ENCODE measurements at places on chromosomes 7 and 10. TPM values are rescaled to one million over a fixed set of nuclear protein-coding genes. Genes with fewer than 3 reads are reported as not detected.

- H3K4me1 ChIP-seq: peaks cover 4% of the 10 kb centered on the region
- no peak overlapping the region for H3K4me3 ChIP-seq
- no peak overlapping the region for H3K27ac ChIP-seq
- peaks cover 11% of the 10 kb centered on the region for H3K36me3 ChIP-seq
- no peaks in the 10 kb centered on the region for H3K27me3 ChIP-seq
- no peak for DNase-seq
Measured at GRCh38 chr10:77253556-77254064, 384.0 kb downstream of the KCNMA1 start.

GRCh38 chr10:2358586-2358985 lies 621.3 kb upstream of the ADARB2 start:
- no peak overlapping the region for H3K27ac ChIP-seq
- DNase-seq: no peak
- H3K4me1 ChIP-seq: no peaks in the 10 kb centered on the region
- no peak overlapping the region for H3K4me3 ChIP-seq

Gene TAS2R3
- 1.6 TPM for total RNA-seq

Gene NPY4R2
- not detected for total RNA-seq

- no peak for DNase-seq
- peaks cover 12% of the 10 kb centered on the region for H3K36me3 ChIP-seq
- H3K4me3 ChIP-seq: no peak overlapping the region
Measured at GRCh38 chr7:16404636-16405035, 16.7 kb downstream of the CRPPA start.

- peaks cover 85% of the 10 kb centered on the region for H3K27me3 ChIP-seq
- H3K27ac ChIP-seq: no peak overlapping the region
Measured at GRCh38 chr10:8035641-8036470, 18.6 kb upstream of the GATA3 start.

DNA sequence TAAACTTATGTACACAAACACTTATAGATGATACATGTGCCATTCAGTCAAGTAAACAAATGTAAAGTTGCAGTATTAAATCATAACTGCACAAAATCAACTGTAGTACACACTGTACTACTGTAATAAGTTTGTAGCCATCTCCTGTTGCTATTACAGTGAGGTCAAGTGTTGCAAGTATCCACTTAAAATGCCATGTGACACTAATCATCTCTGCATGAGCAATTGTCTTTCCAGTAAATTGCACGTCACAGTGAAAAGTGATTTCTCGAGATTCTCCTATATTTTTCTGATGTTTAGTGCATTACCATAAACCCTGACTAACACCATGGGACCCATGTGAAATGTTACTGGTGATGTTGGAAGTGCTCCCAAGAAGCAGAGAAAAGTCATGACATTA lies 293.3 kb upstream of the SP4 start:
- H3K27me3 ChIP-seq: no peaks in the 10 kb centered on the region
- DNase-seq: no peak
- H3K4me1 ChIP-seq: no peaks in the 10 kb centered on the region
- H3K27ac ChIP-seq: no peak overlapping the region
- H3K4me3 ChIP-seq: no peak overlapping the region

Gene FRMPD2
- not detected for total RNA-seq

DNA sequence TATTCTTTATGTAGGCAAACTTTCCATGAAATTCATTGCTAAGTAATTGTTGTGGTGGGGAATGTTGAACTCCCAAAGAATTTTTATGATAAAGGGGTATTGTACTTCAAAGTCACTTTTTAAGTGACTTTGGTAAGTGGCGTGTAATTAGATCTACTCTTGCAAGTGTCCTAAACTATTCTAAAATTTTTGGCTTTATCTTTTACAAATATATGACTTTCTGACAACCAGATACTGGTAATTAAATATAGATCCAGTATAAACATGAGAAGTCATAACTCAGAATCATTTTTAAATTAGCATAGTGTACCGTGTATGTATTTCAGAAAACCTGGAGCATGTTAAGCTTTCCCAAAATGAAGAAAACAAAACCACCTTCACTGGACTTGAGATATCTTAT lies 84.7 kb upstream of the HGF start:
- H3K4me3 ChIP-seq: no peak overlapping the region
- no peaks in the 10 kb centered on the region for H3K27me3 ChIP-seq
- H3K27ac ChIP-seq: no peak overlapping the region
- peaks cover 4% of the 10 kb centered on the region for H3K36me3 ChIP-seq
- no peak for DNase-seq

- DNase-seq: no peak
- no peaks in the 10 kb centered on the region for H3K27me3 ChIP-seq
- H3K27ac ChIP-seq: no peak overlapping the region
- no peaks in the 10 kb centered on the region for H3K36me3 ChIP-seq
Measured at GRCh38 chr7:157737151-157738065, 400.6 kb downstream of the DNAJB6 start.

- H3K27ac ChIP-seq: no peak overlapping the region
- no peak for DNase-seq
- H3K36me3 ChIP-seq: no peaks in the 10 kb centered on the region
Measured at GRCh38 chr10:66455304-66455703, 470.5 kb upstream of the LRRTM3 start.

DNA sequence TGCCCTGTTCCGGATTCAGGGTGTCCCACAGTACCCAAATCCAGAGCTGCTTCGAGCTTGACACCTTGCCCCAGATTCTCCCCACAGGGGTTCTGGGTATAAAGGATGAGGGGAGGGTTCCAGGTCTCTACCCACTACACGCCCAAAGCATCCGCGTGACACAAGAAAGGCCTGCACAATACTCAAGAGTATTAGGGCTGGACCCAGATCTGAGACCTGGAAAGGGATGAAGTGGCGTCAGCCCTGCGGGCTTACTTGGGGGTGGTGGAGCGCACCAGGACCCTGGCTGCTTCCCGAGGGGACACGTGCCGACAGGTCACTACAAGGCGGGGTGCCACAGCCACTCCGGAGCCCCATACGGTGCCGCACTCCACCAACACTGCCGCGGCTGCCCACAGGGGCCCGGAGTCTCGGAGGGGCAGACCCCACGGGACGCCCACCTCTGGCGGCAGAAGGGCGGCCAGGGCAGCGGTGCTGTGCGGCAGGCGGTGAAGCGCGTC lies 1.3 kb downstream of the TYSND1 start:
- H3K27me3 ChIP-seq: no peaks in the 10 kb centered on the region
- peaks cover 6% of the 10 kb centered on the region for H3K36me3 ChIP-seq
- H3K4me3 ChIP-seq: peak overlapping the region; percentile 70
- H3K27ac ChIP-seq: peak overlapping the region; percentile 60

GRCh38 chr10:128463991-128464760 lies 338.0 kb upstream of the MKI67 start:
- H3K27me3 ChIP-seq: no peaks in the 10 kb centered on the region
- H3K4me3 ChIP-seq: no peak overlapping the region
- DNase-seq: peak; percentile 97

Gene PLEKHS1
- 0.11 TPM for total RNA-seq

Gene FGL2
- total RNA-seq: 0.16 TPM

DNA sequence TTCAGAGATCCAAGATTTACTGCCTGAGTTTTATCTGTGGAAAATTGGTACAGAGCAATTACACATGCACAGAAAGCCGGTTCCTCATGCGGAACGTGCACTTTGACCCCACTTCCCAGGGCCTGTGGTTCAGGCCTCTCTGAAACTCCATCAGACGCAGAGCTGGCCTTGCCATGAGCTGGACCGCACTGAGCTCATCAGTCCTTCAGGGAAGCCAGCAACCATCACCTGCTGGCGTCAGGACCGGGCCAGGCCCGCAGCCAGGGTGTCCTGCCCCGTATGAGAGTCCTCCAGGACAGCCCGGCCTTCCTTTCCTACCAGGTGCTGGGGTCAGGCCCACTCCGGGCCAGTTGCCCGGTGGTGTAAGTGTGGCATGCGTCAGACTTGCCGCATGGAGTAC lies 446.5 kb upstream of the FOXK1 start:
- H3K4me1 ChIP-seq: no peaks in the 10 kb centered on the region
- no peak overlapping the region for H3K4me3 ChIP-seq
- H3K27me3 ChIP-seq: no peaks in the 10 kb centered on the region
- H3K27ac ChIP-seq: no peak overlapping the region
- DNase-seq: no peak

Gene SLC16A12
- total RNA-seq: 8.4 TPM

DNA sequence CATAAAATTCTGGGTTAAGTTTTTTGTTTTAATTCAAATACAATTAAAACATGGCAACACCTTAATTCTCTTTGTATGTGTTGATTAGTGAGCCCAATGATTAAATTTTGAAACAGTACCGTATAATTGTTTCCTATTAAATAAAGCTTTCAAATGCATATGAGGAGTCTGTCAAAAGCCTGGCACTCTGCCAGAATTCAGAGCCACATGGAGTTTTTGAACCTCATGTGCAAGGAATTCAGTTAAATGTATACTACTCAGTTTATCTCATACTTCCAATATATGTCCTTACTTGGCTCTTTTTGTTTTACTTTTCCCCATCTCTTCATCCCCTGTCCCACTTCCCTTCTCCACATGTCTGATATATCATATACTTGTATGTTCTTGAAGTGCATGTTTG lies 165.6 kb upstream of the FAM3C start:
- H3K4me1 ChIP-seq: peaks cover 26% of the 10 kb centered on the region
- H3K27me3 ChIP-seq: no peaks in the 10 kb centered on the region
- H3K27ac ChIP-seq: no peak overlapping the region
